ENCODE measurements at places on chromosomes 11 and 22.

DNA sequence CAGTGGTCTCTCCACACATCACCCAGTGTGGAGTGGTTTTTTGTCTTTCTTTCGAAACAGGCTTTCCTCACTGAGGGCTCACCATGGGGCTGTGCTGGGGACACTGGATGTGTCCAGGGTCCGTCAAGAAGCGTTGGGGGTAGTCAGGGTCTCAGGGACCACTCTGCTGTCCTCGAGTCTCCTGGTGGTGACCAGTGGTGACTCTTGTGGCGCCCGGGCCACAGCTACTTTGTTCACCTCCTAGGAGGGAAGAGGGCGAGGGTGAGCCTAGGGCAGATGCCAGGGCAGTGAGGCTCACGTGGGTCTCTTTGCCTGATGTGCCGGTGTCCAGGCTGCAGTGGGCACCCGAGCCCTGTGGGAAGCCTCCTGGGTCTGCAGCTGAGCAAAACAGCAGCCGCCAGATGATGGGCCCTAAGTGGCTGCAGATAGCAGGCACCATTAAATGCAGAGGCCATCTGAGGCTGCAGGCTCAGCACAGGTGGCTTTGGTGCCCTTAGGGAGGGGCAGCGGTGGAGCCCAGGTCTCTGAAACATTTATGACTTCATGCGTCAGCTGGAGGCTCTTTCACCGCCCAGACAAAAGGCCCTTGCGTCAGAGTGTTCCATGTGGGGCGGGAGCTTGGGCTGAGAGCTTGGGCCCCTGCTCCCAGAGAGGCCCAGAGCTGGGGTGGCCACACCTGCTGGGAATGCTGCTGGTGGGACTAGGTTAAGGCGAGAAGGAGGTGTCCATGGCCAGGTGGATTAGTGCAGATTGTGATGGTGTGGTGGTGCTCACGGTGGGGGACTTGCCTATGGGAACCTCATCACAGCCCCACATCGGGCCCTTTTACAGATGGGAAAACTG, 29.5 kb downstream of the KCNQ1 start:
- no peak for DNase-seq

- DNase-seq = no peak
Measured at GRCh38 chr11:121367844-121368225, 75.3 kb downstream of the SC5D start.

GRCh38 chr22:43823353-43823908, 11.3 kb upstream of the EFCAB6 start:
- DNase-seq = peak; percentile 44

- DNase-seq = no peak
Measured at GRCh38 chr22:27776650-27776958, 25.0 kb downstream of the MN1 start.

GRCh38 chr11:62842171-62842741, 2.9 kb upstream of the WDR74 start:
- no peak for DNase-seq

GRCh38 chr11:22151649-22152197, 41.2 kb upstream of the ANO5 start:
- DNase-seq = no peak

DNA sequence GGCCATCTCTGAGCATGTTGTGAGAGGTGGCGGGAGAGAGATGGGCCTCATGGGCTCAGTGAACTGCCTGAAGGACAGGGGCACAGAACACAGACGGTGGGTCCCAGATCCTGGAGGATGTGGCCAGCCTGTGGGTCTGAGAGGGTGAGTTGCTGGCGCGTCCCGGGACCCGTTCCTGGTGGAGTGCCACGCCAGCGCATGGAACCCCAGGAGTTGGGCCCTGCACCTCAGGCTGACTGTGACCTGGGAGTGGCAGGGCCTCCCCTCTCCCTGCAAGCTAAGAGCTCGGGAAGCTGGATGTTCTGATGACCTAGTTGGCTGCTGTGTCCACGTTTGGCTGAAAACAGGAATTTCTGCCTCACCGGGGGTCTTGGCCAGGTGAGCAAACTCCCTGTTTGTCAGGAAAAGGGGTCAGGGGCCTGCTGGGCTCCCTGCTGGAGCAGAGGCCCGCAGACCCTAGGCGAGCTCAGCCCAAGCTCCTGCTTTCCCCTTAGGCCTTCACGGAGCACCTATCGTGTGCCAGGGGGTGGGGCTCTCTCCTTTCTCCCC, 15.0 kb downstream of the LRRC32 start:
- no peak for DNase-seq

GRCh38 chr11:84247926-84248325, 961.8 kb upstream of the CCDC90B start:
- no peak for DNase-seq

- DNase-seq = peak; percentile 22
Measured at GRCh38 chr11:57131080-57131790, 50.5 kb upstream of the LRRC55 start.

- DNase-seq = peak; percentile 92
Measured at GRCh38 chr22:42680648-42681047, 31.5 kb upstream of the CYB5R3 start.

GRCh38 chr11:28231475-28231874, 123.3 kb downstream of the METTL15 start:
- DNase-seq = no peak

GRCh38 chr22:48968201-48968959, 859.3 kb downstream of the BRD1 start:
- peak; percentile 60 for DNase-seq

DNA sequence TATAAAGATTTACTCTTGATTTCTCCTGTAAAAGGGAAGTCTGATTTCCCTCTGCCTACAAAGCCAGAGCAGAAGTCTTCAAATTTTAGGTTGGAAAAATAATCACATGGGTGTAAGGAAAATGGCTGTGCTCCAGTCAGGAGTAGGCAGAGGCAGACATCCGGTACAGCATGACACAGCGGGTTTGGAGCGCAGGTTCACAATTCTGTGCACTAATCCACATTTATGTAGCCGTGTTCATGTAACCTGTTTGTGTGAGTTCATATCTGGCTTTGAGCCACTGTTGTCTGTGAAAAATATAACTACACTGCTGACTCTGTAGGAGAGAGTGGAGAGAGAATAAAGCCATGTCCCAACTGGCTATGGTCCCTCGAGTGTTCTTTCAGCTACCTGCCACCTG, 248.0 kb downstream of the CASP12 start:
- no peak for DNase-seq

DNA sequence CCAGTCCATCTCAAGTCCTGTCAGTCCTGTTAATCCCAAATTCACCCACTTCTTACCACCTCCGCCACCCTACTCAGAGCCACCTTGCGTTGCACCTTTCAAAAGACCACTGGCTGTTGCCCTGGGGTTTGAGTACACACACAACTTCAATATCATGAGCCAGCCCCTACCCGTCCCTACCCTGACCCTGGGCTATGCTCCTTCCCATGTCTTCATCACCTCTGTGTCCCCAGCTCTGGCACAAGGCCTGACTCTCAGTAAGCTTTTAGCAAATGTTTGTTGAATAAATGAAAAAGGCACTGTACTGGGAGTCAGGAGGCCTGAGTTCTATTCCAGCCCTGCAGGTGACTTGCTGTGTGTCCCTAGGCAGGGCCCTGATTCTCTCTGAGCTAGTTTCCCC, 26.5 kb downstream of the OTOG start:
- no peak for DNase-seq

DNA sequence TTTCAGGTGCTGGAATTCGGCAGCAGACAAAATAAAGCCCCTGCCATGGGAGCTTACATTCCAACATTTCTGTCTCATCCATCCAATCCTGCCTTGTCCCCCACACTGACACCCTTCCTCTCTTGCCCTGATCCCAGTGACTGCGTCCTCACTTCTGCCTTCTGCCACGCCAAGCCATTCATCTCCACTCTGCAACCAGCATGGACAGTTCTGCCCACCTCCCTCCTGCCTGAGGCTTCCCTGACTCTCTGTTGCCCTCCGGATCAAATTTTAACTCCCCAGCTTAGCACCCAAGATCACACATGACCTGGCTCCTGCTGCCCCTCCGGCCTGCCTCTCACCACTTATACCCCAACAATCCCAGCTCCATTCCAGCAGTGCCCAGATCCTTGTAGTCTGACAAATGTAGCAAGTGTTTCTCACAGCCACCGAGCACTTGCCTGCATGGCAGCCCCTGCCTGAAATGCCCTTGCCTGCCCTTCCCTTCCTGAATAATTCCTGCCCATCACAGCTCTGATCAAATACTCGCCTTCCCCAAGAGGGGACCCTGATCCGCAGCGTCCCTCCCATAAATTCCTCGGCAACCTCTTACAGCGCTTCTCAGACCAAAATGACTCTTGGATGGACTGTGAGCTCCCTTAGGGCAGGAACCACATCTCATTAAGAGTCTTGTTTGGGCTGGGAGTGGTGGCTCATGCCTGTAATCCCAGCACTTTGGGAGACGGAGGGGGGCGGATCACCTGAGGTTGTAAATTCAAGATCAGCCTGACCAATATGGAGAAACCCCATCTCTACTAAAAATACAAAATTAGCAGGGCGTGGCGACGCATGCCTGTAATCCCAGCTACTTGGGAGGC, 2.3 kb downstream of the ACTN3 start:
- no peak for DNase-seq

GRCh38 chr11:12110714-12111548, 541 bp downstream of the MICAL2 start:
- DNase-seq = peak; percentile 33

DNA sequence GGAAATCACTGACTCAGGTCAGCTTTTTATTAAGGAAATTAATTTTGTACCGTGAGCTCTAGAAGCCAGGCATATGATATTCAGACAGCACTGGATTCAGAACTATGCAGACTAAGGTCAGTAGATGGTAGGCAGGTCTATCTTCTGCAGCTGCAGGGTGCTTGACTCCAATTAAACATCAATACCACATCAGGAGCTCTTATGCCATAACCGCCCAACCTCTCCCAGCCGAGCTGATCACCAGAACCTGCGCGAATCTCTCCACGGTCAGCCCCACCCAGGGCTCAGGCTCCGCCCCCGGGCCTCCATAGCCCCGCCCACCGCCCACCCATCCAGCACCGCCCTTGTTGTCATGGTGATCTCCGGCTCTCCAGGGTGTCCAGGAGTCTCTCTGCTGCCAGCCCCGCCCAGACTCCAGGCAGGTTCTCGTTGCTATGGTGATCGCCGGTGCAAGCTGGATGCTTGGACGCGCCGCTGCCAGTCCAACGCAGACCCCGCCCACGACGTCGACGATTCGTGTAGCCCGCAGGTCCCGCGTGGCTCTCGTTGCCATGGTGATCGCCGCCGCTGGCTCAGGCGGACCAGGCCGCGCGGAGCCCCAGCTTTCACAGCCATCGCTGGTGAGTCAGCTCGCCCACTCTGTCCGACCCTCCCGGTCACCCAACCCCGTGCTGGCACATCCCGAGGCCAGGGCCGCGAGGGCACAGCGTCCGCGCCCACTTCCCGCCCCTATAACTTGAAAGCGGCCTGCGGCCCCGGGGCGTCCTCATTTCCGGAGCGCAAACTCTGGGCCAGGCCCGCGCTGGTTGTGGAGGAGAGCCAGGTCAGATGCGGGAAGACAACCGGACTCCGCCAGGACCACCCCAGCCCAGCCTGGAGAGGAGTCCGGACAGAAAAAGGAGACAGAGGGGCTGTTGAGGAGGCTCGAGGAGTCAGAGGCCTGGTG, at the start of gene RAB36:
Gene RAB36, plus strand, starts transcription at position 546 of the 946 bp plus-strand sequence. CDS start 1,140 bp downstream, outside the sequence.
- peak; percentile 99 for DNase-seq

DNA sequence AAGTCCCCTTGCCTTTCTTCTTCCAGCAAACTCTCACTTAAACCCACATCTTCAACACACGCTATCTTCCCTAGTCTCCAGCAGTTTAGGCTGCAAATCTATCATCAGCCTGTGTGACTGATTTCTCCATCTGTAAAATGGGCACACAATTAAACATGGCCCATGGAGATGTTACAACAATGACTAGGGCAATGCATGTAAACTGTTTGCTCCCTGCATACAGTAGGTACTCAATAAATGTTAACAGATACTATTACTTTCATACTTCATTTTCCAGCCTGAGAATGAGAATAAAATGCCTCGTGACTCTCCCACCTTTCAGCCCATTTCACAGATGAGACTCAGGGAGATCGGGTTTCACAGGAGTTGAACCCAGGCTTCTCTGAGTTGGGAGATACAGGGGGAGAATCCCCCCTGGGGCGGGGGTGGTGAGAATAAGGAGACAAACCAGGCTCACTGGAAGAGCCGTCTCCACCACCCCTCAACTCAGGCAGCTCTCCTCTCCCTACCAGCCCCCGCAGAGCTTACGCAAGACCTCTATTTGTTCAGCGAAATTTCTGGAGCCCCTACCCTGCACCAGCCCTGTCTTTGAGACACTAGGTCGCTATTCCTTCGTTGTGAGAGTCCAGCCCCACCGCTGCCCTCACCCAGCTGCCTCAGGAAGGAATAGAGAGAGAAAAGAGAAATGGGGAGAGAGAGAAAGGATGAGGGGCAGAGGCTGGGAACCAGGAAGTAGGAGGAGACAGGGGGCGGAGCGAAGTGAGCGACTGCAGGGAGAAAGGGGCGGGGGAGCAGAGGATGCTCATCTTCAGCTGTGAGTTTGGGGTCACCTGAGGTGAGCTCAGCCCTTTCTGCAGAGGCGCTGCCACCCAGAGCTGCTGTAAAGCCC, 42.1 kb upstream of the KLHL35 start:
- no peak for DNase-seq

GRCh38 chr11:94871491-94872185, 101.7 kb downstream of the CWC15 start:
- DNase-seq = no peak

DNA sequence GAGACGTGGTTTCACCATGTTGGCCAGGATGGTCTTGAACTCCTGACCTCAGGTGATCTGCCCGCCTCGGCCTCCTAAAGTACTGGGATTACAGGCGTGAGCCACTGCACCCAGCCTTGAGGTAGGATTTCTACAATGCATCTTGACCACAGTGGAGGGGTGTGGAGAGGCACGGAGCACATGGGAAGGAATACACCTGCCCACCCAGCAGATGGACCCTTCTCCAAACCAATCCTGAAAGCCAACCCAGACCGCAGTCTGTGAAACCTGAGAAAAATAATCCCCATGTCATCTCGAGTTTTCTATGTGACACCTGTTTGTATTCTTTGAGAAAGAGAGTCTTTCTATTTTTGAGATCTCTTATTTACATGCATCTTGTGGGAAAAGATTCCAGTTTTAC, 32.5 kb downstream of the LGR4 start:
- DNase-seq = no peak

- no peak for DNase-seq
Measured at GRCh38 chr11:73667891-73668290, 21.5 kb downstream of the PLEKHB1 start.

GRCh38 chr11:657691-658126, 20.6 kb downstream of the DRD4 start:
- no peak for DNase-seq

GRCh38 chr11:32913445-32913844, 20.8 kb downstream of the QSER1 start:
- DNase-seq = no peak

- DNase-seq = no peak
Measured at GRCh38 chr22:34620832-34621231, 445.1 kb upstream of the ISX start.

- DNase-seq = peak; percentile 78
Measured at GRCh38 chr11:12249590-12250260, 127.6 kb upstream of the PARVA start.

- DNase-seq = no peak
Measured at GRCh38 chr11:77035039-77035438, 841 bp downstream of the B3GNT6 start.

DNA sequence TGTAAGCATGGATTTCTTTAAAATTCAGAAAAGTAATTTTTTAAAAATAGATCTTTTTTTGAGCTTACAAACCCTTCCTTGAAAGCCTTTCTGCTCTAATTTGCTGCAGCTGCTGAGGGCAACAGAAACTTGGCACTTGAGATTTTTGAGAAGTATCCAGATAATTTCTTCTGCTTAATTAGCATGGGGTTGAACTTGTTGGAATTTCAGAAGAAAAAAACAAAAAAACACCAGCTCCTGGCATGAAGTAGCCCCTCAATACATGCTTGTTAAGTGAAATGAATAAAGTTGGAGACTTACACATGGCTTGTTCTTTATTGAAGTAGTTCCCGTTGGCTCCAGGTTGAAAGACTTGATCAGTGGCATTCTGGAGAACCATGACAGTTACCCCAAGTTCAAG, 331.4 kb upstream of the RAG2 start:
- no peak for DNase-seq
